Natural killer cell (primary cell): ENCODE measurements at places on chromosomes 4 and X. TPM values are rescaled to one million over a fixed set of nuclear protein-coding genes. Genes with fewer than 3 reads are reported as not detected.

The PPEF2 gene
- total RNA-seq = 0.33 TPM

DNA sequence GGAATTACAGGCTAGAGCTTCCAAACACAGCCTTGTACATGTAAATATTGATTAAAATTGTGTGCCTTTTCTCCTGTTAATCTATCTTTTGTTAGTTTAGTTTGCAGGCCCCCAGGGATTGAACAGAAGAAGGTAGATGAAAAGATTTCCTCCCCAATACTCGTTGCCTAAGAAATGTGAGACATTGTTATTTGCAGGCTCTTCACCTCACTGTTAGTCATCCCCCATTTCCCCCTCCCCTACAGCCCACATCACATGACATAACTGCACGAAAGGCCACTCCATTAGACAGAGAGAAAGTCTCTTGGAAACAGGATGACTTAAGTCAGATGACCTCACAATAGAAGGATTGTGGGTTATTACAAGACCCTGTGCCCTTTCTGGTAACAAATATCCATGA, 13.3 kb upstream of the MID1 start:
- DNase-seq = no peak

DNA sequence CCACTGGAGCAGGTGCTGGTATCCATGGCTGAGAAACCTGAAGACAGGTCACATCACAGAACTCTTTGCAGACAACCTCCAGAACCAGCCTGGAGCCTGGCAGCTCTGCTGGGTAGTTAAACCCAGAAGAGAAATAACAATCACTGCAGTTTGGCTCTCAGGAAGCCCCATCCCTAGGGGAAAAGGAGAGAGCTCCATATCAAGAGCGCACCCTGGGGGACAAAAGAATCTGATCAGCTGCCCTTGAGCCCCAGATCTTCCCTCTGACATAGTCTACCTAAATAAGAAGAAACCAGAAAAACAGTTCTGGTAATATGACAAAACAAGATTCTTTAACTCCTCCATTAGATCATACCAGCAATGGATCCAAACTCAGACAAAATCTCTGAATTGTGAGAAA, 823.2 kb upstream of the FRG1 start:
- DNase-seq = no peak

DNA sequence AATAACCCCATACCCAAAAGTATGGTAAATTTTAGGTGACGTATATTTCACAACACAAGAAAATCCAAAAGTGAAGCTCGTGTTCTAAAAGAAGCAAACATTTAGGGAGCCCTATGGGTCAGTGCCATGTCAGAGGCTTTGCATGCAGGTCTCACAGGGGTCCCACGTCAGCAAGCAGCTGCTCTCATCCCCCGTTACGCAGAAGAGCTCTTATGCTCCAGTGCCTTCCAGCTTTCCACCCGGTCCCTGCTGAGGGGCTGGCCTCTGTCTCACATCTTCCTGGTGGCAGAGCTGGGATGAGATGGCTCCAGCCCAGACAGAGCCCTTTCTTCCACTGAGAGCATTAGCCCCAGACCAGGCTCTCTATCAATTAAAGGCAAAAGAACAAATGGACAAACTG, 82.0 kb downstream of the IRF2 start:
- no peak for DNase-seq

DNA sequence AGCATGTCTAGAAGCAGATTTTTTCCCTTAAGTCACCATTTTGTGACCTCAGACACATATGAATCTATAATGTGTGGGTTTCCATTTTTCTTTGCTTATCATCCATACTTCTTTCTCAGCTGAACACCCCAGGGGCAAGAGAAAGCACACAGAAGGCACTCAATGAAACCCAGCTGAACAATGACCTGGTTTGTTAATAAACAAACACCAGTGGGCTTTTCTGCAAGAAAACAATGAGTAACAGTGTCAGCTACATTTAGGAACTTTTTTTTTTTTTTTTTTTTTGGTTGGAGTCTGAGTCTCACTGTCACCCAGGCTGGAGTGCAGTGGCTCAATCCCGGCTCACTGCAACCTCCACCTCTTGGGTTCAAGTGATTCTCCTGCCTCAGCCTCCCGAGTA, 40.7 kb upstream of the KLF3 start:
- DNase-seq = no peak

DNA sequence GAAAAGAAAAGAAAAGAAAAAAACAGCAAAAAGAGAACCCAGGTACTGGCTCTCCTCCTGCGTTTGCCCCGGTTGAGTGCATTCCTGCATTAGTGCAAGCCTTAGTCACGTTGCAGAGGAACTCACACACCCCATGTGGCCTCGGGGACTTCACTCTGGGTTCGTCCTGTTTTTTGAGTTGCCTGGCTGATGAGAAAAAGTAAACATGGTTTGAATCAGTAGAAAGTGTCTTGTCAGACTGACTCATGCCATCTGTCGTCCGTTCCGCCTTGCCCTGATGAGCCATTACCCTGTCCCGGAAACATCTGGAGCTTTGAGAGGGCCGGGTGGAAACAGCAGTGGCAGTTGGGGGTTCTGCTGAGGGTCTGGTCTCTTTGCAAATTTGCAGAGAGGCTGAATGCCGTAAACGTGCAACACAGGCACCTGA, 16.3 kb downstream of the CD99 start:
- peak; percentile 47 for DNase-seq

DNA sequence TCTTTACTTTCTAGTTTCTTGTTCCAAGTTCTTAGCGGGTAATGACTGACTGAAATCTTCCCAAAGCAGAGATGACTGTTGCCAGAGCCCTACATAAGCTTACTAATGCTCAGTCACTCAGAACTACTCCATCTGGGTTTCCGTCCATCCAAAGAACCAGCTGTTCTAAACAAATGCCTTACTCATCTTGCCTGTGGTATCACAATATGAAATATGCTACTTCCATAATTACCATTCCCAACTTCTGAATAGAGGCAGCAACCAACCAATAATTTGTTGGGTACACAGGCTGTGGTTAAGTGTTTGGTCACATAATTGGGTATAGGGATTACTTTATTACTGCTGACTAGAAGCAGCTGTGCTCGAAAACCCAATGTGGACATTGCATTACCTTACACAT, 930.2 kb upstream of the DIAPH2 start:
- DNase-seq = no peak

The PROM1 gene
- not detected for total RNA-seq

DNA sequence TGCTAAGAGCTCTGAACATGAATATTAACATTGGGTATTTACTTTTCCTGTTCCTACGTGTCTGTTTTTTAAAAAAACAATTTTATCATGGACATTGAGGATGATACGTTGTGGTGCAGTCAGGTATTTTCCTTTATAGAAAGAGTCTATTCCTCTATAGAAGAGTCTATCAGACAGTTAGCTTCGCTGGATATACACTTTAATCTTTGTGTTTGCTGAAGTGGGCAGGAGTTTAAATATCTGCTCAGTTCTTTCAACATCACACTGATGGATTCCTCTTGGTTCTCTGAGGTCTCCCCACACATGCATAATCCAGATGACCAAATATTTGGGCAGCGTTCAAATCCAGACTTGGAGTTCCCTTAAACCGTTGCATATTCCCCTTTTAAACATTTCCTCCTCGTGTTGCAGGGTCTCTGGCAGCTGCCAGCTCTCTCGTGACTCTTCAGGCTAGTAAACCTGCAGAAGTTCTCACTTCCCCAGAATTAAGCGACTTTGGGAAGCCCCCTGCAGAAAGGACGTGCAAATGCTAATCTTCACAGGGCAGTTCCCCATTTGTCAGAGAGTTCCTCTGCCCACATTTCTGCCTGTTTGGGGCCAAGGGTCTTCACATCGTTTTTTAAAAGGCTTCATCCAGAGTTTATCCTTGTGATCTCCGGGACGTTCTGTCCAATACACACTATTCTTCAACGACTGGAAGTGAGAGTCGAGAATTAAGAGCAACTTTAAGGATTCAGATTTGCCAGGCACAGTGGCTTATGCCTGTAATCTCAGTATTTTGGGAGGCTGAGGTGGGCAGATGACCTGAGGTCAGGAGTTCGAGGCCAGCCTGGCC, 20.5 kb upstream of the DHRSX start:
- no peak for DNase-seq

The TSPYL2 gene
- 139 TPM for total RNA-seq

DNA sequence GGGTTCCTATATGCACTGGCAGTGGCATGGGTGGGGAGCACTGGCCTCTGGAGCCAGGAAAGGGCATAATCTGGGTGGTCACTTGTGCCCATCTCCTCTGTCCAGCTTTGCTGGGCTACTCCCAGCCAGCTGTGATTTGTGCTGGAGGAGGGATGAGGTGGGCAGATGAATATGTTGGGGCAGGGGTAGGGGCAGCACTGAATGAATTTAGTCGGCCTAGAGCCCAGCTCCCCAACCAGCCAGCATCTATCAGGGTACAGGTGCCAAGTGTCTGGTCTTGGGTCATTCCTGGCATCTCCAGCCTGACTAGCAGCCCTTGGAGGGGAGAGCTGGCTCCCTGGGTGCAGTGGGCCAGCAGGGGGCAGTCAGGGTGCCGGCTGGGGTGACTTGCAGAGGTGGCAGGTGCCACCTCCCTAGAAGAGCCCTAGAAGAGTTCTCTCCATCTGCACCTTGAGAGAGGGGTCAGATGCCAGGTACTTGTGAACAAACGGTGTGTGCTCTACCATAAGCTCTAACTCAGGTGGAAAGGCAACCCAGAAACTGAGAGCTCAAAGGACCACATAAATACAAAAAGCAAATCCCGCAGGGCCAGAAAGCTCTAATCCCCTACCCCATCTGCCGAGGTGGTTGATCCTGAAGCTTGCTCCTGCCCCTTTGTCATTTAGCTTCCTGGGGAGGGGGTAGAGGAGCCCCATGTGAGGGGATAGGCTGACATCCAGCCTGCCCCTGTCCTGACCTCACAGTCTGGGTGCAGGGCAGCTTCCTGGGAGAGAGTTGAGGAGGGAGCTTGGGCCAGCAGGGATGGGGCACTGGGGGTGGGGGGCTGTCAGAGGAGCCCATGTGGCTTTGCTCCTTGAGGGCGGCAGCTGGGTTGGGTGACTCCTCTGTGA, 2.2 kb downstream of the SORCS2 start:
- DNase-seq = peak; percentile 16

The NHS gene
- not detected for total RNA-seq

The PRSS48 gene
- not detected for total RNA-seq

DNA sequence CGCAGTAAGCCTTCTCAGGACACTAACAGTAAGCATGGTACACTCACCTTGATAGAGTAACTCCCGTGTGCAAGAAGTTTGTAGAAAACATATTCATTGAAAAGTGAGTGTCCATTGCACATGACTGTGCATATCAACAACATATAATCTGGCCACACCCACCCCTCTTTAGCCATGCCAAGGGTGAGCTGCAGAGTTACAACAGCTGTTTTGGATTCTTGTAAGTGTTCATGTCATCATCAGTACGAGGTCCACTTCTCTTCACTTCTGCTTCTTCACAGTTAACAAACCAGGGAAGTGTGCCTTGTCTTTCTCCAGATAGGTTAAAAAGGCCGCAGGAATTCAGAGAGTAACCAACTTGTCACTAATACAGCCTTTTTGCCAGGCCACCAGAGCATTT, 116.6 kb downstream of the IRF2 start:
- no peak for DNase-seq

The CT45A2 gene
- total RNA-seq = not detected

The VCX2 gene
- not detected for total RNA-seq

DNA sequence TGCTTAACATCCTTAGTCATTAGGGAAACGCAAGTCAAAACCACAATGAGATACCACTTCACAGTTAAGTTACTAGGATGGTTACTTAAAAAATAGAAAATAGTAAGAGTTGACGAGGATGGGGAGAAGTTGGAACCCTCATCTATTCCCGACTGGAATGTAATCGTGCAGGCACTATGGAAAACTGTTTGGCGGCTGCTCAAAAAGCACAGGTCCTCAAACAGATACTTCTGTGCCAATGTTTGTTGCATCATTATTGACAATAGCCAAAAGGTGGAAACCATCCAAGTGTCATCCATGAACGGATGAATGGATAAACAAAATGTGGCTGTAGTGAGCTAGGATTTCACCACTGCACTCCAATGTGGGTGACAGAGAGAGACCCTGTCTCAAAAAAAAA, 11.7 kb downstream of the CTAG1B start:
- no peak for DNase-seq

GRCh38 chrX:30943984-30944383, 54.9 kb upstream of the TAB3 start:
- no peak for DNase-seq

DNA sequence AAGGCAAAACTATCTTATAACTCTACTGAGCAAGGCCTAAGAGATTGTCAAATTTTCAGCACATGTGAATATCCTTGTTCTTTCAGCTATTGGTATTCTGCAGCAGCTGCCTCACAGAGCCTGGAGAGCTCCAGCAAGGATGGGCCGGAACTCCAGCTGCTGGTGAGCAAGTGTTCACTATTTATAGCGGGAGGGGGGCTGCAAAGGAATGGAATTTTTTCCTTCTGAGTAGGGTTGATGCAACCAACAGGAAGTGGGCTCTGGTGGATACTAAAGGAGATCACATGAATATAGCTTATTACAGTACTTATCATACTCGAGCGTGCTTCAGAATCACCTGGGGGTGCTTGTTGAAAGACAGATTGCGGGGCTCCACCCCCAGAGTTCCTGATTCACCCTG, 20.2 kb upstream of the SETD7 start:
- DNase-seq = no peak

The MAGEB17 gene
- total RNA-seq = not detected

DNA sequence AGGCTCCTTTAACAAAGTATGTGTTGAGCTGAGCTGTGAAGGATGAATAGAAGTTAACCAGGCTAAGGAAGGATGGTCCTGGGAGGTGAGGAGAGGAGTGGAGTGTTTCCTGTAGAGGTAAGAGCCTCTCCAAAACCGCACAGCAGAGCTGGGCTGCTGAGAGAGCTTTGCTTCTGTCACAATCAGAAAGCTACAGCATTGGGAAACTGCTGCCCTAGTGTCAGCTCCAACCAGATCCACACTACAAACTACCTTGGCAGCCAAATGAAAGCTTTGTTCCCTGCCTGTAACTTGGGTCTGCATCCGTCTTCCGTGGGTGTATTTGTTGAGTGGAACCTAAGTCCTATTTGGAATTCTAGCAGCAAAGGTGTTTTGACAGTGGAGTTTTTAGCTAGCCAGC, 91.8 kb downstream of the REPS2 start:
- no peak for DNase-seq

DNA sequence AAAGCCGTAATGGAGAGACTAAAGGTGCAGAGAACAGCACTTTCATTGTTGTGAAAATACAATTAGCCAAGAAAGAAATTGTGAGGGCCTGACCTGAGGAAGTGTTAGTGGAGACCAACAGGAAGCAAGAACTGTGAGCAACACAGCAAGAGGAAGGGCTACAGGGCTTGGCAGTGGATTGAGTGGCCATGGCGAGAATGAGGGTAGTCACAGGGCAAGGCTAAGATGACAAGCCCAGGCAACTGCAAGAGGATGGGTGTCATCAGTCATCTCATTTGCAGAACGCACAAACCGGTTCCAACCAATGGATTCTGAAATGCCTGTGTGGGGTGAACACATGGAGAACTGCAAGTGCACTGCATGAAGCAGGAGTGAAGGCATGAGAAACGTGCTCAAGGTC, 3.6 kb downstream of the SLC10A6 start:
- no peak for DNase-seq

- no peak for DNase-seq
Measured at GRCh38 chr4:57320217-57320616, 210.0 kb upstream of the IGFBP7 start.
